Smooth muscle cell of bladder (primary cell): ENCODE measurements at places on chromosomes 11 and 22. TPM values are rescaled to one million over a fixed set of nuclear protein-coding genes. Genes with fewer than 3 reads are reported as not detected.

Gene TMEM25
- 5.0 and 6.7 TPM in 2 replicates for total RNA-seq

Gene SPI1
- total RNA-seq = not detected in 2 replicates

Gene RFPL1
- not detected in 2 replicates for total RNA-seq

Gene THYN1
- total RNA-seq = 75.3 and 79.9 TPM in 2 replicates

Gene RELA
- 14.1 and 17.9 TPM in 2 replicates for total RNA-seq

Gene ANGPTL5
- under 0.01 TPM in 2 replicates for total RNA-seq

Gene GSTP1
- 1,134 and 1,225 TPM in 2 replicates for total RNA-seq

Gene EXPH5
- 0.09 and 1.00 TPM in 2 replicates for total RNA-seq

Gene ACTN3
- 0.14 and 0.18 TPM in 2 replicates for total RNA-seq

Gene ANKK1
- under 0.01 TPM in 1 of 2 replicates, not detected in the other for total RNA-seq

Gene CLCF1
- 3.4 and 4.4 TPM in 2 replicates for total RNA-seq

Gene GSTT2B
- total RNA-seq = 7.0 and 7.2 TPM in 2 replicates

Gene PANX3
- not detected in 2 replicates for total RNA-seq

Gene NEFH
- 0.09 and 0.14 TPM in 2 replicates for total RNA-seq

Gene MS4A12
- not detected in 2 replicates for total RNA-seq

Gene NCR3LG1
- 4.3 and 5.0 TPM in 2 replicates for total RNA-seq

Gene MFNG
- 0.09 and 0.14 TPM in 2 replicates for total RNA-seq

Gene DKK3
- total RNA-seq = 235 and 371 TPM in 2 replicates

Gene SCN2B
- total RNA-seq = under 0.01 TPM in 1 of 2 replicates, not detected in the other

Gene ART1
- not detected in 2 replicates for total RNA-seq

Gene CYB5R2
- 6.9 and 11.4 TPM in 2 replicates for total RNA-seq

Gene SCGB1C1
- not detected in 2 replicates for total RNA-seq

Gene NELL1
- total RNA-seq = not detected in 2 replicates

Gene PGR
- total RNA-seq = under 0.01 TPM in 2 replicates

Gene DDX17
- total RNA-seq = 372 and 530 TPM in 2 replicates

Gene C11orf65
- 0.83 and 1.3 TPM in 2 replicates for total RNA-seq
